Left renal pelvis (tissue), 4 donors: ENCODE measurements at places on chromosomes 2 and 18. TPM values are rescaled to one million over a fixed set of nuclear protein-coding genes. Genes with fewer than 3 reads are reported as not detected.

GRCh38 chr2:101801496-101801895, 104.0 kb downstream of the MAP4K4 start:
- DNase-seq: no peak

The AFG3L2 gene
- 78.5 TPM for polyA plus RNA-seq

GRCh38 chr2:233213011-233213410, 38.5 kb upstream of the ATG16L1 start:
- no peak for DNase-seq

GRCh38 chr2:231904161-231904611, 22.0 kb downstream of the NPPC start:
- DNase-seq: no peak

DNA sequence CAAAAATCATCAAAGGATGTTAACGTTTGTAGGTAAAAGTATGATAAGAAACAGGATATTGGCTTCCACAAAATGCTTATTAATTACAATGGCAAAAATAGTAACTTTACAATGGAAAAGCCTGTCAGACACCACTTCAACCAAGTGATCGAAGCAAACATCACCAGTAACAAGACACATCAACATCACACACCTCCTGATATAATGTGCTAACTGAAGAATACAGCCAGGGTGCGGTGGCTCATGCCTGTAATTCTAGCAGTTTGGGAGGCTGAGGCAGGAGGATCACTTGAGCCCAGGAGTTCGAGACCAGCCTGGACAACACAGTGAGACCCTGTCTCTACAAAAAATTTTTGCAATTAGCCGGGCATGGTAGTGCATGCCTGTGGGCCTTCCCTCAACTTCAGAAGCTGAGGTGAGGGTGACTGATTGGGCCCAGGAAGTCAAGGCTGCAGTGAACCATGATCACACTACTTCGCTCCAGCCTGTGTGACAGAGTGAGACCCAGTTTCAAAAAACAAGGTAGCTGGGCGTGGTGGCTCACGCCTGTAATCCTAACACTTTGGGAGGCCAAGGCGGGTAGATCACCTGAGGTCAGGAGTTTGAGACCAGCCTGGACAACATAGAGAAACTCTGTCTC, 15.0 kb downstream of the MGAT4A start:
- no peak for DNase-seq

GRCh38 chr2:11094021-11094810, 61.1 kb upstream of the SLC66A3 start:
- no peak for DNase-seq

DNA sequence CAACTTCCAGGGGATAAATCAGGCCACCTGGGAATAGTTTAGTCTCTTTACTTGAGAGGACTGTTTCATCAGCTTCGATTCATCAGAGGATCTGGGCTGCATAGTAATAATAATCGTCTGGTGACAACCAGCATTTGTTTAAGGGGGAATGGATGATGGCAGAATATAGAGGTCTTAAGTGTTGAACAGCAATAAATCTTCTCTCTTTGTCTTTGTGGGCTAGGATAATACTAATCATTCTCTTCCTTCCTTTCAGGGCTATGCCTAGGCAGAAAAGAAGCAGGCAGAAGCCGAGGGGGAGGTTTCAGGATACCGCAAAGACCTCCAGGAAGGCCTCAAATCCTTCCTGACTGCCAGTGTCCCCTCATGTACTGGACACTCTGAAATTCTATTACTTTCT, 150.4 kb upstream of the GAREM1 start:
- DNase-seq: no peak

- DNase-seq: no peak
Observed at GRCh38 chr2:158805255-158805654, 10.1 kb downstream of the DAPL1 start.

GRCh38 chr18:48897531-48897930, 53.2 kb downstream of the SMAD7 start:
- no peak for DNase-seq

DNA sequence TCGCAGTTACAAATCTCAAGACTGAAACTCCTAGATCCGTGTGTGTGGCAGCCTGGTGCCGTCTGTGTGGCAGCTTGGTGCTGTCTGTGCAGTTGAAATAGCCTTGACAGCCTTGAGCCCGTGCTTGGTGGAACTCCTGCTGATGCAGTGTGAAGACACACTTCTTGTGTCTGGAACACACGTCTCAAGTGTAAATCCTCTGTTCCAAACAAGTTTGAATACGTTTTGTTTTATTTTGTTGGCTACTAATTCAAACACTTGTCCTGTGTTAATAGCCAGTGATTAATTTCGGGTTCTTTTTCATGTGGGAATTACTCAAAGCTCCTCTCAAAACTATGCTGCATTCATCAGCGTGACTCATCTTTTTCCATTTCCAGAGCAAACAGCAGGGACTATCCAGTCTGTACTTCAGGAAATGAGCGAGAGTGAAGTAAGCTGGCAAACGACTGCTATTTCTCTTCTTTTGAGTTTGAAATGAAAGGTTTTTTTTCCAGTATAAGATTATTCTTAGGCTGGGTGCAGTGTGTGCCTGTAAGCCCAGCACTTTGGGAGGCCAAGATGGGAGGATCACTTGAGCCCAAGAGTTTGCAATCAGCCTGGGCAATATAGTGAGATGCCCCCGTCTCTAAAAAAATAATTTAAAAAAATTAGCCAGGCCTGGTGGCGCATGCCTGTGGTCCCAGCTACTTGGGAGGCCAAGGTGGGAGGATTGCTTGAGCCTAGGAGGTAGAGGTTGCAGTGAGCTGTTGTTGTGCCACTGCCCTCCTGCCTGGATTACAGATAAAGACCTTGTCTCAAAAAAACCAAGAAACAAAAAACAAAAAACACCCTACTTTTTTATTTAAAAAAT, 152.9 kb downstream of the SPP2 start:
- no peak for DNase-seq

DNA sequence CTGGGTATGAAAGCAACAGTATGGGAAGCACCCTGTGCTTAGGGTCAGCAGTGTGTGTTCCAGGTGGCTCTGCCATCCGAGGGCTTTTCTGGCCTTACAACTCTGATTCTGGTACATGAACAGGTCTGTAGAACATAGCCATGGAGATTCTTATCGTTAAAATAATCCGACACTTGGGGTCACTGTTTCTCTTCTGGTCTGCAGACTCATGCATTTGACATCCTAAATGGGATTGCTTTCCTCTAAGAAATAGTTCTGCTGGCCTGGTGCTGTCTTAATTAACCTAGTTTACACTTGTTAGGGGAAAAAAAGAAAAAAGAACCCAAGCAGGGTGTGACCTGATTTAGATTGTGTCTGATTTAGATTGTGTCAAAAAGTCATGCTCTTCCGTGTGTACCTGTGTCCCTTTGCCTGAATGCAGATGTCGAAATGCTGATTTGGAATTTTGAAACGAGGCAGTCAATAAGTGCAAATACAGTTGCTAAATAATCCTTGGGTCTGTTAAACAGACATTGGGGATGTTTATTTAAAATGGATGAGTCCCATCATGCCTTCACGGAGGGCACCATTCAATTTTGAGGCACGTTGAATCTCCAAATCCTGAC, 59.6 kb downstream of the TRPM8 start:
- DNase-seq: peak; percentile 36

The PER2 gene
- 9.4 TPM for polyA plus RNA-seq

- DNase-seq: no peak
Observed at GRCh38 chr2:105744909-105745853, at the start of gene NCK2. Gene NCK2, plus strand, starts transcription at chr2:105744912. Its CDS starts 110,152 bp downstream, at chr2:105855064.

DNA sequence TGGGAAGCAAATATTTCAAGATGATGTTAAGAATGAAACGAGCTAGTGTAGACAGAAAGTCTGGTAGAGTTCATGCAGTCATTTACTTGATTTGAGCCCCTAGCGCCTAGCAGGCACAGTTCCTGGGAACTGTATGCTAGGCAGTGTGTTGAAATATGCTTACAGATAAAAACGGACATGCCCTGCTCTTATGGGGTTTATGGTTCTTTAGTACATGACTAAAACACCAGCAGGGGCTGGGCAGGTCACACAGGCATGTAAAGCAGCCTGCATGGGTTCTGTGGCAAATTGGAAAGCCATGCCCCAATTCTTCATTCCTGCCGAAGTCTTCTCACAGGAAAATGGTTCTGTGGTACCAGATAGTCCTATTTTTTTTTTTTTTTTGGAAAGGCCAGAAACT, 27.3 kb upstream of the MGAT5 start:
- no peak for DNase-seq

The XDH gene
- polyA plus RNA-seq: 0.16 TPM

The WNT10A gene
- polyA plus RNA-seq: 1.3 TPM
